NCI-H1436 treated with DMSO at 0.1 percent for 48 hours (cell line): ENCODE measurements at places on chromosomes 5 and 9.

DNA sequence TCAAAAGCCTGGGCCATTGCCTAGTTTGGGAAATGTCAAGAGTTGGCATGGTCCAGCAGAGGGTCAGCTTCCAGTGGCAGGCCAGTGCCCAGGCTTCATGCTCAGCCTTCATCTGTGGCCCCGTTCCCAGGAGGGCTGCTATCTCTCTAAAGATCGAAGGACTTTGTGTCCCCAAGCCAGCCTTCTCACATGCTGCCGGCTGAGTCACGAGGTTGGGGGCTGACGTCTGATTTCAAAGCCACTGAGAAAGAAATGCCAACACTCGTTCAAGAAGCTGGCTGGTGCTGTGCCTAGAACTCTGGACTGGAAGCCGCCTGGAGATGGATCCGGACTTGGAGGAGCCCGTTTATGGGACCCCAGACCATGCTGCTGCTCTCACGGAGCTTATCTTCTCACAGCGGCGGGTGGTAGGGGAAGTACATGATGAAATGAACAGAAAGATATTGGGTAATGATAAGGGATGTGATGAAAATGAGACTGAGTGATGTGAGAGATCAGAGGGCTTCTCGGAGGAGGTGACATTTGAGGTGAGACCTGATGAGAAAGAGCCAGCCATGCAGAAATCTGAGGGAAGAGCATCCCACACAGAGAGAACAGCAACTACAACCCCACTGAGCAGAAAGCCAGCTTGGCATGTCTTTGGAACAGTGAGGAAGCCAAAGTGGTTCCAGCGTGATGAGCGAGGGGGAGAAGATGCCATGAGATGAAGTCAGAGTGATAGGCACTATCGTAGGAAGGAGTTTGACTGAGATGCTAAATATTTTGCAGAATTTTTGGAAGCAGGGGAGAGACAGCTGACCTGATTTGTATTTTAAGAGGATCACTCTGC is 54.9 kb upstream of the BOD1 start:
- no peak for DNase-seq

DNA sequence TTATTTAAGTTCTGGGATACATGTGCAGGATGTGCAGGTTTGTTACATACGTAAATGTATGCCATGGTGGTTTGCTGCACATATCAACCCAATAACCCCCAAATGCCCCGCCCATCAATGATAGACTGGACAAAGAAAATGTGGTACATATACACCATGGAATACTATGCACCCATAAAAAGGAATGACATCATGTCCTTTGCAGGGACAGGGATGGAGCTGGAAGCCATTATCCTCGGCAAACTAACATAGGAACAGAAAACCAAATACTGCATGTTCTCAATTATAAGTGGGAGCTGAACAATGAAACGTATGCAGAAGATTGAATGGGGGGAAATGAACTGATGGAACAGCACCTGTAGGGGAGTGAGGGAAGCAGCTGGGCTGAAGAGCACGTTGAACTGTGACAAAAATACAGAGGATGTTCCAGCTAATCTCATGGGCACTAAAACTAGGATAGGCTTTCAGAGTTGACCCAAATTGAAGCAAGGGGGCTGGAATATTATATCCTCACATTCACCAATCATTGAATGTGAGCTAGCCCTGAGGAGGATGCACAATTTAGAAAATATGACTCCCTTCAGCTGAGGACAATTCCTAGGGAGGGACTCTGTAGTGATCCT is 70.5 kb upstream of the OSMR start:
- no peak for DNase-seq

DNA sequence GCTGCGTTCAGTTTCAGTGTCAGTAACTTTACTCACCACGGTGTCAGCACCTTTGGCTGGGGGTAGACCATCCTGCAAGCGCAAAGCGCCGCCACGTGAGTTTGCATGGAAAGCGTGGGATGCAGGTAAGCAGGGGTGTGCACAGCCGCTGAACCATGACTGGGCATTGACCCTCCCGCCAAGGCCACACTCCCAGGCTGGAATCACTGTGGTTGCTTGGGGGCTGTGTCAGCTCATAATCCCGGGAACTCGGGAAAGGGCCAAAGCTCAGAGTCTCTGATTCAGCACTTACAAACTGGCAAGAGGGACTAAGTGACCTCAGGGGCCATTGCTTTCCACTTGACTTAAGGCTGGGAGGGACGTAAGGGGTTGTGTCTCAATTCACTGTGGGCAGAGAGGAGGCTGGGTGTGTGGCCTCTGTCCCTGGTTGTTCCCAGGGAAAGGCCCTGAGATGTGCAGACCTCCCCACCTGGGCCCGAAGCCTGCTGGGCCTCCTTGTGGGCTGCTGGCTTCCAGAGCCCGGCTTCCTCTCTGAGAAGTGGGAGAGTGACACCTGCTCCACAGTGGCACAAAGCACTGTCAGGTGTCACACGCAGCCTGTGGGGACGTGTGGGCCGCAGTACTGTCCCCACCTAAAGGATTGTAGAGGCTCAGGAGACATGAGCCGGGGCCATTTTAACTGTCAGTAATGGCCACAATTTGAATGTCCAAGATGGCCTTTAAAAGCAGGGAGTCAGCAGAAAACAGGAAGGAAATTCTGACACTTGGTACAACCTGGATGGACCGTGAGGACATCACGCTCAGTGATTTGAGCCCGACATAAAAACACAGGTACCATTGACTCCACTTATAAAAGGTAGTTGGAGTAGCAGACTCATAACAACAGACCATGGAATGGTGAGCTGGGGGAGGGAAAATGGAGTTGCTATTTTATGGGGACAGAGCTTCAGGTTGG is 16.7 kb downstream of the ABO start:
- no peak for DNase-seq

- no peak for DNase-seq
Measured at GRCh38 chr5:135650081-135650480, 71.3 kb upstream of the CXCL14 start.

GRCh38 chr9:107335331-107335730 is 52.3 kb downstream of the RAD23B start:
- DNase-seq: no peak

DNA sequence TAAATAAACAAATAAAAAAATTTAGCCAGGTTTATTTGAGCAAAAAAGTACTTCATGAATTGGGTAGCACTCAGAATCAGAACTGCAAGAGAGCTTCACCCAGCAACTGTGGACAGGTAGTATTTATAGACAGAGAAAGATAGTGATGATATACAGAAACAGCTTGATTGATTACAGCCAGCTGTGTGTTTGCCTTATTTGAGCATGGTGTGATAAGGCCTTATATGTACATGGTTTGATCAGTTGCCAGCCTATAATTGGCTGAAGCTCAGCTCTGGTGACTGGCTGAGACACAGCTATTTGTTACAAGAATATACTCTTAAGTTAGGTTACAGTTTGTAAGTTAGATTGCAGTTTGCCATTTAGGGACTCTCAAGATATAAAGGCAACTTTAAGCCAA is 34.3 kb upstream of the ARL15 start:
- no peak for DNase-seq

- DNase-seq: no peak
Measured at GRCh38 chr9:131253891-131254491, 22.3 kb downstream of the FAM78A start.
